ENCODE measurements at places on chromosomes 3 and 15.

- no peak for DNase-seq
Measured at GRCh38 chr3:13277860-13278531, 142.1 kb downstream of the NUP210 start.

GRCh38 chr3:136909187-136909586 is 47.2 kb downstream of the NCK1 start:
- DNase-seq: no peak

DNA sequence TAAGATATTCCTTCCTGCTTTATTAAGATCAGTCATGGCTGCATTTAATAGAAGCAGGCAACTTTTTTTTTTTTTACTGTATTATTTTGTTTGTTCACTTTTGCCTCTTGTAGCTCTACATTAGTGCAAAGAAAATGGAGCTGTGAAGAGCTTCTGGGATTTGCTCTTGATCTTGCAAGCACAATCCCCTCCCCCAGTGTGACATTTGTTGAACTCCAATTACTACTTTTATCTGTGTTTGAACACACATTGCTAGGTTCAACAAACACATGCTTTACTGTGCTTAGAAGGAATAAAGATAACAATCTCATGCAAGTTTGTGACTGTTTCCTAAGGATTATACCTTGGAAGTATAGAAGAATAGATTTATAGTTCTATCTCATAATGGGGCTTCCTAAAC is 648.8 kb downstream of the NLGN1 start:
- no peak for DNase-seq

DNA sequence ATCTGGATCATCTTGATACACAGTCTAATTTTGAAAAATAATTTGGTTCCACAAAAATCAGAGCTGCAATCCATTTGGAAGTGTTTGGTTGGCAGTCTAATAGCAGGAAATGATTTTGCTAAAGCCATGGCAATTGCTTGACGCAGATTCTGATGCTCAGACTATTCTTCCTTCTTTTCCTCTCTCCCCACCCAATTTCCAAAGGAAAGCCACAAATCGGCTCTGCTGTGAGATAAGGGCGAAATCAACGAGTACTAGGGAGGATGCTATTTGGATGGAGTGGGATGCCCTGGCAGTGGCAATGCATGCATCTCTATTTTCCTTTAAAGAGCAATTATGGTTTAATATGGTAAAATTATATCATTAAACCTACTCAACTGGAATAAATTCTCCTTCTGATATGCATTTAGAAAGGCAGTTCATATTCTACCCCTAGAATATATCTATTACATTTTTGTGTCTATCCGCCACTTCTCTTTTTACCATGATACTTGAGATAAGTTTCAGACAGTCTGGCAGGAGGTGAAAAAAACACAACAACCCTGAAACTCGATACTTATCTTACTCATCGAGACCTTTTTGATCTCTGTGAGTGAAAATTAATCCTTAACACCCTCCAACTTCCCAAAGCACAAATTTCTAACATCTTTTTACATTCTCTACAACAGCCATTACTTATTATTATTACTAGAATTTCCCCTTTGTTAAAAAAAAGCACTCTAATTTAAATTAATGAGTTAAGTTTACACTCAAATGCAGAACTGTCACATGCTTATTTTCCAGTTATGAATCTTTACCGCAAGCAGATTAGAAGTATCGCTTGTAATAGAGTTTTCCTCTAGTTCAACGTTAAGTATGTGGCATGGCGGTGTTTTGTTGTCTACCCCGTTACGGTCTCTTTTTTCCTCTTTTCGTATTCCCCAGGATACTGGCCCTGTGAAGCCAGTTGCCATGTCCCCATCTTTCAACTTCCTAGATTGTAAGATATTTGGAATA is 433.3 kb downstream of the FOXP1 start:
- no peak for DNase-seq

GRCh38 chr3:141402476-141403171 is 34.3 kb downstream of the ZBTB38 start:
- peak; percentile 37 for DNase-seq

GRCh38 chr3:4734454-4734853 is 241.3 kb downstream of the ITPR1 start:
- DNase-seq: no peak

GRCh38 chr3:10600296-10600714 is 94.9 kb upstream of the ATP2B2 start:
- no peak for DNase-seq

GRCh38 chr3:191100516-191100915 is 98.5 kb upstream of the OSTN start:
- DNase-seq: no peak

DNA sequence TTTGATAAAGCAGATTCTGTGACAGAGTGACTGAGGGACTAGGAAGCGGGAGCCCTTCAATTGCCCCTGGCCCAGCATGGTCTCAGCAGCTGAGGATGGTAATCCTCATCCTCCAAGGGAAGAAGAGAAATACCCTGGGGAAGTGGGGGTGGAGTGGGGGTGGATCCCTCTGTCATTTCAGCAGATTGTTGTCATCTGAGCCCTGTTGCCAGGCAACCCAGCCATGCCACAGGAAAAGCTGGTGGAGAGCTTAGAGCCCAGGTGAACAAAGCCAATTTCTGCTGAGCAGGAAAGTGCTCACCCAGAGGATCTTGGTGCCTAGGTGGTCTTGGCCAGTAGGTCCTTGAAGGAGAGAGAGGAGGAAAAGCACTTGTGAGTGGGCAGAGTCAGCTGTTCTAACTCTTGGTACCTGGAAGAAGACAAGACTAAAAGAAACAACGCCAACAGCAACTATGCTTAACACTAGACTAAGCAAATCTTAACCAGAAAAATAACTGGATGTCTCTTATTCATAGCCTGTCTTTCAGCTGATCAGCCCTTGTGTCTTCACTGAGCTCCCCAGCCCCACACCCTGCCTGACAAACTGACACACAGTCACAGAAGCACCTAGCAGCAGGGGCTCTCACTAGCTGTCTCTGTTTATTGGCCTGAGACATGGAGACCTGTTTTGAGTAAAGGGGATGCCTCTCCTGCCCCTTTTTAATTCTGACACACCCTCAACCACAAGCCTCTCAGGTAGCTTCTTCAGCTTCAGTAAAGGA is 40.1 kb upstream of the DCLK3 start:
- DNase-seq: no peak

GRCh38 chr3:126684218-126684751 is 19.8 kb upstream of the CHCHD6 start:
- DNase-seq: no peak

DNA sequence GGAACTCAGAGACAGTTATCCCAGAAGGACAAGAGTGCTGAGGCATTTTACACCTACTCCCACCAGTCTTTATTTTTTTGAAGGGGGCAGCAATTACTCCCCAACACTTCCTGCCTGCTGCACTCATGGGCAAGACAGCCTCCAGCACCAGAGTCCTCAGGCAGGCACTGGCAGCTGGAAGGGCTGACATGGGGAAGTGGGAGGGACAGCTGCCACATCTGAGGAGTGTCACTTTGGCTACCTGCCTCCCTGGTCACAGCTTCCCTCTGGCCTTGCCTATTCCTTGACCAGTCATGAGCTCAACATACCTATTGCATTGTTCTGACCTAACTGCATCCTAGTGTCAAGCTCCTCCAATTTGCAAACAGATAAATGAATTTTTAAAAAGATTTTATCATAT is 10.2 kb upstream of the LACTB start:
- no peak for DNase-seq

DNA sequence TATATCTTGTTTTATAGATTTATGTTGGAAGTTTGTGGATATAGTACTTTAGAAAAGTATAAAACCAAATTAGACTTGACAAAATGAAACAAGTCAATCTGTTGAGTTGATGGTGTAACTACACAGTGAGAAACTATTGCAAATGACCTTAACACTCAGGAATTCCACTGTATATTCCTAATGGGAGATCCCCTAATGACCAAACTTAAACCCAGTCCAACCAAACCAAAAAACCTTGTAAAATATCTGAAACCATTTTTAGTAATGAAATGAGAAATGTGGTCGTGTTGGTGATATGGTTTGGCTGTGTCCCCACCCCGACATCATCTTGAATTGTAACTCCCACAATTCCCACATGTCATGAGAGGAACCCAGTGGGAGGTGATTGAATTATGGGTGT is 31.9 kb upstream of the ATP13A3 start:
- no peak for DNase-seq

DNA sequence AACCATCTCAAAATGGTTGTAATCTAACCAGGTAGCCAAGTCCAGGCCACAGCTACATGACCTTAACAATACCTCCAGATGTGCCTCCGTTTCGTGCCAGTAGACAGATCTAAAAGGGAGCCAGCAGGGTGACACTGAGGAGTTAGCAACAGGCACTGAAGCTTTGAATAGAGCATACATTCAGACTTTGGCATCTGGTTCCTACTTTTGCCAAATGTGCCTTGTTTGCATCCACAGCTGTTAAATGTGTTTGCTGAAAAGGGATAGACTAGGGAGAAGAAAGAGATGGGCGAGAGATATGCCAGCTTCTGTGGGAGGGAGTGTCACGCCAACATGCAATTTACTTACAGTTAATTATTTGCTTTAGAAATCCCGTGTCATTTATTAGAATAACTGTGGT is 1433.9 kb upstream of the CADM2 start:
- no peak for DNase-seq

- no peak for DNase-seq
Measured at GRCh38 chr3:114393367-114394072, 99.7 kb downstream of the TIGIT start.

GRCh38 chr3:13274125-13274524 is 146.0 kb downstream of the NUP210 start:
- no peak for DNase-seq

- DNase-seq: no peak
Measured at GRCh38 chr3:107589454-107589853, 66.7 kb downstream of the BBX start.

- DNase-seq: no peak
Measured at GRCh38 chr3:37800022-37800551, 61.6 kb upstream of the CTDSPL start.

DNA sequence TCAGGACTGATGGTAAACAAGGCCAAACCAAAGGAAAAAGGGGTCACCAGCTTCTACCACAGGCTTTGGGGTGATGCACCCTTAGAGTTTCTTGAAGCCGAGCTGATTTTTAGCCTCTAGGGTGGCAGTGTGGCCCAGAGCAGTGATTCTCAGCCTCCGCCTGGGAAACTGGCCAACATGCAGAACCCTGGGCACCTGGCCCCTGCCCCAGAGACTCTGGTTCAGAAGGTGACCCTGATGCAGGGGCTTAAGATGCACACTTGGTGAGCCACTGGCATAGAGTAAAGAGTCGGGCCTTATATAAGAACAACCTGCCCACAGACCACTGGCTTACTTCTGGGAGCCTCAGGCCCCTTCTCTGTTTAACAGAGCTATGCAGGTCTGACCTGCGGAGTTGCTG is 44.5 kb downstream of the SYNM start:
- DNase-seq: no peak

GRCh38 chr3:155745795-155746550 is 1.1 kb upstream of the PLCH1 start:
- DNase-seq: no peak

All from effector CD4-positive, alpha-beta T cell (primary cell).